Esophagus muscularis mucosa (tissue), 4 donors: ENCODE measurements at places on chromosomes 2 and 18. TPM values are rescaled to one million over a fixed set of nuclear protein-coding genes. Genes with fewer than 3 reads are reported as not detected.
A peak's percentile ranks its signal among the peaks of the same experiment; 100 is the strongest.

DNA sequence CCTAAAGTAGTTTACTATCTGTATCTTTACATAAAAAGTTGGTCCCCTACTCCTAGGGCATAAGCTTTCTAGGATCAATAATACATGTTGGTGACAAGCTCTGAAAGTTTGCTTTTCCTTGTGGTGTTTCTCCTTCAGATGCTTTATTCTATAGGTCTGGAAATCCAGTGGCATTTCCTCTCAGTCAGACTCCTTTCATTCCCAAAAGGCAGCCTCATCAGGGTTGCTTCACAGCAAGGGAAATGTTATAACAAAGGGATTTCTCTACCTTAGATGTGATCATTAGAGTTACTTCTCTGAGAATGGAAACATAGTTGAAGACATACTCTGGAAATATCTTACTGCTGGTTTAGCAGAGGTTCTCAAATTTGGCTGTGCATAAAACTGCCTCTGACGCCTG, 1072.4 kb upstream of the ZEB2 start:
- DNase-seq: no peak

DNA sequence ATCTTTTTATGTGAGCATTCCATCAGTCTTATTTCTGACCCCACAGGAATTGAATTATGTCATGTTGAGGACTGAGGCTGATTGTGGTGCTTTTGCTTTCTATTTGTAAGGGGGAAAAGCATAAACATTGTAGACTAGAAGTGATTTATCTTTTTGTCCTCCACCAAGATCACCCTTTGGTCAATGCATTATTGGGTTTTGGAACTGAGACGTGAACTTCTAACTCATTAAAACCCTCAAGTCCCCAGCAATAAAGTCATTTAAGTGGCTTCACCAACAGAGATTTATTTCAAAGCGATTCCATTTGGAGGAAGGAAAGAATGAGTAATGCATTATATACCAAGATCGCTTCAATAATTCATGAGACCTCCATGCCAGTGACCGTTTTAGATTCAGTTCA, 75.5 kb upstream of the TXNDC2 start:
- no peak for DNase-seq

GRCh38 chr2:232897598-232898408, 27.7 kb downstream of the SNORC start:
- no peak for DNase-seq

Gene RIF1
- total RNA-seq: 28.7 TPM

DNA sequence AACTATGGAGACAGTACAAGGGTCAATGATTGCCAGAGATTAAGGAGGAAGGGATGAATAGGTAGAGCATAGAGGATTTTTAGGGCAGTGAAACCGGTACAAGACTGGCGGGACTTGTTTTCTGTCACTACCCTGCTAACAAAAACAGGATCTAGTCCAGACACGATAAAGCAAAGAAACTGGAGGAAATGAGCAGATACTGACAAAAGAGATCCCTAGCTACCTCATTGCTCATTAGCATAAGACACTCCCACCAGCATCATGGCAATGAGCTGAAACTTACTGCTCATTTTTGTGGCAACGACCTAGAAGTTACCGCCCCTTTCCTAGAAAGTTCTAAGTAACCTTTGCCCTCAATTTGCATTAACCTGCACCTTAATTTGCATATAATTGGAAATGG, 131.2 kb downstream of the ETAA1 start:
- DNase-seq: no peak

DNA sequence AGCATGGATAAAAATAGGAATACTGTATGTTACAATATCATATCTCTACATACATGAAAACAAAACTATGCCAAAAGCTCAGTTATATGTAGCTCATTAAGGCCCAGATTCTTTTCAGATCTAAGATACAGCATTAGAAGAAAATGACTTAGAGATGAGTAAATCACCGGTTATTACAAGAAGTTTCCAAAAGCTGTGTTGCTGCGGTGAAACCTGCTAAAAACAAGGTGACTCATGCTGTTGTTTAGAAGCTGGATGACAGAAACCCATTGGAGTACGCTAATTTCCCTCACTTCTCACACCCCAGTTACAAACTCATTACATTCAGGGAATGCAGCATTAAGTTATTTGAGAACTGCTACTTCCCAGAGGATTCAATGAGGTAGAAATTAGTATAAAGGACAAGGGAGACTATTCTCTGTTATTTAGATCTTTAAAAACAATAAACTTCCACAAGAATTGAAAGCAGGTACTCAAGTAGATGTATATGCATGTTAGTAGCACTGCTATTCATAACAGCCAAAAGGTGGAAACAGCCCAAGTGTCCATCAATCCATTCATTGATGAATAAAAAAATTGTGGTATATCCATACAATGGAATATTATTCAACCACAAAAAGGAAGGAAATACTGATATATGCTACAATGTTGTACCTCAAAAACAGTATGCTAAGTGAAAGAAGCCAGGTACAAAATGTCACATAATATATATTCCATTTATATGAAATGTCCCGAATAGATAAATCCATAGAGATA, 32.6 kb downstream of the RBKS start:
- DNase-seq: no peak

Gene POTEC
- not detected for total RNA-seq

GRCh38 chr2:102392942-102393341, 30.0 kb upstream of the IL18RAP start:
- no peak for DNase-seq

Gene C2orf15
- 0.39 TPM for total RNA-seq

DNA sequence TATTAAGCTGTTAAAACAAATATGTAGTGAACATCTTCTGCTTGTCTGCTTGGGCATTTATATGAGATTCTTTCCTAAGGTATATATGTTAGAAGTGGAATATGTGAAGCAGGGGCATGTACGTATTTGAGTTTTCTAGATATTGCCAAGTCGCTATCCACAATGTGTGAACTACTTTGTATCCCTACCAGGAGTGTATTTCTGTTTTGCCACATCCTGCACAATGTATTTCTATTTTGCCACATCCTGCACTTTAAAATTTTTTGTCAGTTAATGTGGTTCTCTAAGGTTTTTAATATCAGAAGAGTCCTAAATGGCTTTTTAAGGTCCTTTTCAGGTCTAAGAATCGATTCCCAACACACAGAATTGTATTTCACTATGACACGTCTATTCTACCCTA, 141.7 kb upstream of the ATP5MC3 start:
- no peak for DNase-seq

- DNase-seq: no peak
Measured at GRCh38 chr2:14647714-14648113, 15.2 kb downstream of the LRATD1 start.

DNA sequence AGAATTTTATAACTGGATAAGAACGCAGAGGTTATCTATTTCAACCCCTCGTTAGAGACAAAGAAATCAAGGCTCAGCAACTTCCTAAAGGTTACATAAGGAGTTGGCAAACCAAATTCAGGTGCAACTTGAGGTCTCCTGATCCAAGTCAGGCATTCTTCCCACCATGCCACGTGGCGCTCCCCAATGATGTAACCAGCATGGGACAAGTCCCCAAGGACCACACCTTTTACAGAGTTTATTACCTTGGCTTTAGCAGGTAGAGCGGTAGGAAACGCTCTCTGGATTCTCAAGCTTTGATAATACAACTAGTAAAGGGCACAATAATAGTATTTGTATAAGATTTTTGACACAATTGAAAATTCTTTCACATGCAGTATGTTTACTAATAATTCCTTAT, 26.7 kb upstream of the MBOAT2 start:
- DNase-seq: no peak

GRCh38 chr2:37599688-37600525, 71.5 kb downstream of the CDC42EP3 start:
- no peak for DNase-seq

DNA sequence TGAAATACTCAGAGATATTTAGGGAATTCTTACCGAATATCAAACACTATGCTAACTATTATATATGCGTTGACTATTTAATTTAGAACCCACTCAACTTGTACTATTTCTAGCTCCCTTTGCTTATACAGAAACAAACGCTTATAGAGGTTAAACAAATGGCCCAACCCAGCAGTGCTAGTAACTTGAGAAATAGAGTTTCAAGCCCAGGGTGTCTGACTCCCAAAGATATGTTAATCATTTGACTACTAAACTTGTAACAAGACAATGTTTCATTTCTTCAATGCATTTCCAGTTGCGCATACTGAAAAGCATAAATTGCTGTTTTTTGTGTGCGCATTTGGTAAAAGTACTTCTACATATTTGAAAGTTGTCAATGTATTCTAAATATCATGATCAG, 310.3 kb downstream of the GALNT13 start:
- no peak for DNase-seq

DNA sequence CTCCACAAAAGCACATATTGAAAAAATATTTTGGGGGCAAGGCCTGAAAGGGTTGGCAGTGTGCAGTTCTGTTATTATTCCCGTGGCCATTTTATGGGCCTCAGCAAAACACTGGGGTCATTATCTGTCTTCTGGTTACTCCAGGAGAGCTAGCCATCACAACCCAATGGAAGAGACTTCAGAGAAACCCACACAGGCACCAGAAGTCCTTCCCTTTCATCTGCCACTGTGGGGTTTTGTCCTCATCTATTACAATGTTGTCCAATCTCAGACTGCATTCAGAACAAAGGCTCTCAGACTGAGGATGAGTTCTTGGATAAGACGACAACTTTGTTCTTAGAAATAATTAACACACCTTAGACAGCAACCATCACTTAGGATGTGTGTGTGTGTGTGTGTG, 98.4 kb downstream of the PIEZO2 start:
- peak; percentile 17 for DNase-seq
